ENCODE measurements at places on chromosomes 5 and 9.

DNA sequence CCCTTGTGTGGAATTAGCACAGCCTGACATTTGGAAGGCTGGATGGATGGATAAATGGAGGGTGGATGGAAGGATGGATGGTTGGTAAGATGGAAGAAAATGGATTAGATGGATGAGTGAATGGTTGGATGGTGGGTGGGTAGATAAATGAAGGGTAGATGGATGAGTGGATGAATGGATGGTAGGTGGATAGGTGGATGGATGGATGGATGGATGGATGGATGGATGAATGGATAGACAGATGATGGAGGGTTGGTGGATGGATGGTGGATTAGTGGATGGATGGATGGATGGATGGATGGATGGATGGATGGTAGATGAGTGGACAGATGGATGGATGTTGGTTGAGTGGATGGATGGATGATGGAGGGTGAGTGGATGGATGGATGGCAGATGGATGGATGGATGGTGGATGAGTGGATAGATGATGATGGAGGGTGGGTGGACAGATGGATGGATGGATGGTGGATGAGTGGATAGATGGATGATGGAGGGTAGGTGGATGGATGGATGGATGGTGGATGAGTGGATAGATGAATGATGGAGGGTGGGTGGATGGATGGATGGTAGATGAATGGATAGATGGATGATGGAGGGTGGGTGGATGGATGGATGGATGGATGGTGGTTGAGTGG, 175.6 kb upstream of the PPP1R26 start:
- no peak for DNase-seq

DNA sequence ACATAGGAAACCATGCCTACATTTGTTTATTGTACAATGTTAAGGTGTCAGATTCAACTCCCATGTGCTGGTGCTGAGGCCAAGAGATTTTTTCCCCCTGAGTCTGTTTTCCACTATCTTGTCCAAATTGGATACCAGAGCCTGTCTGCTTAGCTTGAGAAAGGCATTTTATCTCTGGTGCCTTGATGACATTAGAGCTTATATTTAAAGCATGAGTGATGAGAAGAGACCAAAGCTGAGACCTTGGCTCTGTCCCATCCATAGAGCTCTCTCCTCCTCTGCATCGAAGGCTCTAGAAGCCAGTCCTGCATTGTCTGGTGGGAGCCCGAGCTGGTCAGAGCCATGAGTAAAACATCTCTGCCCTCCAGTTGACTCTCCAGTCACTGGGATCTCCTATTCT, 10.4 kb upstream of the PPP2CA start:
- no peak for DNase-seq

DNA sequence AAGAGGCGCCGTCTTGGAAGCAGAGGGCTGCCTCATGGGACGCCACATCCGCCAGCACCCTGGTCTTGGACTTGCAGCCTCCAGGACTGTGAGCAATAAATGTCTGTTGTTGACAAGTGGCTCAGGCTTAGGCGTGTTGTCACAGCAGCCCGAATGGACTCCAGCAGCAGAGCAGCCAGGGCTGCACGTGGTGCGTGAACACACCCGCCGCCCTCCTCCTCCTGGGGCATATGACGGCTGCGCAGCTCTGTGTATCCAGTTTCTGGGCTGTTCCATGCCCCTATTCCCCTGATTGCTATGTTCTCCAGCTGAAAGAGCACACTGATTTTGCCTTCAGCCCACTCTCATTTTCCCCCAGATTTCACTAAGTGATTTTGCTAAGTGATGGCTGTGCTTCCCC, 36.0 kb upstream of the CLPTM1L start:
- DNase-seq = no peak

DNA sequence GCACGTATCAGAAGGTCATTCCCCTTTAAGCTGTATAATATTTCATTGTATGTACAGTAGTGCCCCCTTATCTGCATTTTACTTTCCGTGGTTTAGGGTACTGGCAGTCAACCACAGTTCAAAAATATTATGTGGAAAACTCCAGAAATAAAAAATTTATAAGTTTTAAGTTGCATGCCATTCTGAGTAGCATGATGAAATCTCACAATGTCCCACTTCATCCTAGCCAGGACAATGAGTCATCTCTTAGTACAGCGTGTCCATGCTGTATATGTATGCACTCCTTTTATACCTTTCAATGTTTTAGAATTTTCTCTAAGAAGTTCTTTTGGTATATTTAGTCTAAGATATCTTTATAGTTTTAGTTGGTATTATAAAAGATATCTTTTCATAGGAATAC, 115.0 kb upstream of the HAND1 start:
- no peak for DNase-seq

DNA sequence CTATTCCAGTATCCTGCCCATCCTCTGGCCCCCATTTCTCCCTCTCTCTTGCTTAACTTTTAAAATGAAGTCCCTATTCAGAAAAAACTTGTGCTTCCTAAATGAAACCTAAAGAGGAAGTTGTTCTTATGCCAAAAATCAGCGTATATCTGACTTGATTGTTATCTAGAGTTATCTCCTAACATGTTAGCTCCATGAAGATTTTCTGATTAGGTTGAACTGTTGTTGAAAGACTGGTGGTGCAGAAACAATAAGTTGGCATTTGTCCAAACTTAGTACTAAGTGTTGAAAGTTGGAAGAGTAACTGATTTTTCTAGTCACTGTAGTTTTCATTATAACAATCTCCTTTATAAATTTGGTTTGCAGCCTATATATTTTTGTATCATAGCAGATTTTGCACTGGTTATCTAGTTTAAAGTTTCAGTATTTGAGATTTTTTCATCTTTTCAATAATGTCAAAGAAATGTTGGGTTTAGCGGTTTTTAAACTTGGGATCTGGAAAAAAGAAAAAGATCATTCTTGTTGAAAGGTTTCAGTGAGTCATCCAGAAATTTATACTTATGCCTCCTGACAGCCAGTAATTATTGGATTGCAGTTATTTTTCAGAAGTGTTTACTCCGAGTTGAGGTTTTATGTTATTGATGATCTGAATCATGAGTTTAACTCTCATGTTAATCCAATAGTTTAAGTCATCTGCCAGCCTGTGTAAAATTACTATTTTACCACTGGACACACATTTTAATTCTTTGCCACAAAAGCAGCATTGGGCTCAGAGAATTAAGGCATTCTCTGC, 60.6 kb downstream of the PAM start:
- DNase-seq = no peak

- DNase-seq = no peak
These were observed 32.5 kb upstream of the HMCN2 start for GRCh38 chr9:130232899-130233586.

DNA sequence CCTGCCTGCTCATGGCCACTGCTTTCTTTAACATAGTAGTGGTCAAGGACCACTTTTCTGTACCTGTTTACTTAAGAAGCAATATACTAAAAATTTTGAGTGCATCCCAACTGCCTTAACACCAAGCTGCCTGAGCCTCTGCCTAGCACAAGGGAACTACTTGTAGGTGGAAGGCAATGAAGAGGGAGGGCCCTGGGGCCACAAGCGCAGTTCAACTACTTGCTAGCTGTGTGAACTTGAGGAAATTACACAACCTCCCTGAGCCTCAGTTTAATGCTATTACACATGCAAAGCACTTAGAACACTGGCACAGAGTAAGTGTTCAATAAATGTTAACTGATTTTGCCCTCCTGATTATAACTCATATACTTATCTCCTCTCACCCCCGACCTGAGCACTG, 6.3 kb downstream of the ARL15 start:
- DNase-seq = no peak

- no peak for DNase-seq
These were observed 224.2 kb downstream of the MELK start for GRCh38 chr9:36796671-36797419.

DNA sequence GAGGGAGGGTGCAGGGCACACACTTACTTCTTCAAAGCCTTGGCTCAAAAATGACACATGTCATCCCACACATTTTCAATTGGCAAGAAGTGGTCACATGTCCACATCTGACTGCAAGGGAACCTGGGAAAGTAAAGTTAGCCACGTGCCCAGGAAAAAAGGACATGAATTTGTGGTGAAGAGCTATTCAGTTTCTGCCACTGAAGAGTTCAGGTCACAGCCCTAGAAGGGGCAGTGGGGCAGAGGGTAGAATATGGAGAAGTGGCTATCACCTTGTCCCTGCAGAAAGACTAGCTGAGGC, 1.9 kb upstream of the RGS14 start:
- no peak for DNase-seq

DNA sequence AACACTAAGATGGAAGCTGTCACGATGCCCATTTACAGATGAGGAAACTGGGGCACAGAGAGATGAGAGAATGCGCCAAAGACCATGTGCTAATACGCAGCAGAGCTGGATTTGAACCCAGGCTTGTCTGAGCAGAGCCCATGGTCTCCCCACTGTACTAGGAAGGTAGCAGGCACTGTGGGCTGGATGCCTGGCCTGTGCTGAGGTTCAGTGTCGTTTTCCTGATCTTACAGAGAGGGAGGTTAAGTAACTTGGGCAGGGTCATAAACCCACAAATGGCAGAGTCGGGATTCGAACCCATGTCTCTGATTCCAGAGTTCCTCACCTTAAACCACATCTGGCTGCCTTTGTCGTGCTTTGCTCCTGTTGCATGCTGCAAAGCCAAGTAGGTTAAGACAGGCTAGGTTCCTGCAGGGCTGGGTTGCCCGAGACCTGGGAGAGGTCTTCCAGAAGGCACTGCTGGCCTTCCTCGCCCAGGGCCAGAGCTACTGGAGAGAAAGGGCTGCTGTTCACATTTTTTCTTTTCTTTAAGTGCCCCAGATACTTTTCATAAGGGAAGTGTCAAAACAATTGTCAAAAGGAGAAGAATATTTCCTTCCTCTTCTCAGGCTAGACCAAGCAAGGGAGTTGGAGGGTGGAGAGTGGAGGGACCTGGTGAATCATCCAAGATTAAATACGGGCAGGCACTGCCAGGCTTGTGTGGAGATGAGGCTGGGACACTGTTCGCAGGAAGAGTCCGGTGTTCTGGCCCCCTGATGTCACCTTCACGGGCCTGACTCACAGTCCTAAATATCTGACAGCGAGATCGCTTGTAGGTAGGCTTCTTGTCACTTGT, 3.2 kb downstream of the NEK6 start:
- DNase-seq = no peak

DNA sequence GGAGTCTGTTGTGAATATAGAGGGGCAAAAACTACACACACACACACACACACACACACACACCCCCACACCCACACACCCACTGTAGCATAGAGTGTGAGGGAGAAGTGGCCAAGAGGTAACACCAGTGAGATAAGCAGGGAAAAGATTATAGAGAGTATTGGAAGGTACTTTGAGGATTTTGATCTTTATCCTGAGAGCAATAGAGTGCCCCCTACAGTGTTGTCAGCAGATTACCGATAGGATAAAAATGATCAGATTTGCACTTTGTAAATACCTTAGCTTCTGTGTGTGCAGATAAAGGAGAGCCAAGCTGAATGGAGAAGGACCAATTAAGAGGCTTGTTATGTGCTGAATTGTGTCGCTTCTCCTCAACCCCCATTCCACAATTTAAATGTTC, 32.3 kb downstream of the ERCC6L2 start:
- no peak for DNase-seq

GRCh38 chr5:159286420-159287035, 23.4 kb downstream of the UBLCP1 start:
- no peak for DNase-seq

DNA sequence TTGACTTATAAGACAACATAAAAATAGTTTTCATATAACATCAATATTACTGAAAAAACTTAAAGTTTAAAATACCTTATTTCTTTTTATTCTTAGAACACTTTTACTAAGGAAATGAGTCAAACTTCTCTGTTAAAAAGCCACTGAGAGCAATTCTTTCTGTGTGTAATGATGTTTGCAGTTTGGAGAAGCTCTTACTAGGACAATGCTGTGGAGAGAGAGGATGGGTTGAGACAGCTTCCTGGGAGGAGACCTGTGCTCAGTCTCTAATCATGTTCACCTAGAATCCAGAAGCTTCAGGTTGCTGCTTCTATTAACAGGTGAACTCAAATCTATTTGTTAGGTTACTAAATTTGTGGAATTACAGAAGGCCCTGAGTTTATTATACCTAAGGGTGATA, 198.5 kb downstream of the DNAH5 start:
- no peak for DNase-seq

DNA sequence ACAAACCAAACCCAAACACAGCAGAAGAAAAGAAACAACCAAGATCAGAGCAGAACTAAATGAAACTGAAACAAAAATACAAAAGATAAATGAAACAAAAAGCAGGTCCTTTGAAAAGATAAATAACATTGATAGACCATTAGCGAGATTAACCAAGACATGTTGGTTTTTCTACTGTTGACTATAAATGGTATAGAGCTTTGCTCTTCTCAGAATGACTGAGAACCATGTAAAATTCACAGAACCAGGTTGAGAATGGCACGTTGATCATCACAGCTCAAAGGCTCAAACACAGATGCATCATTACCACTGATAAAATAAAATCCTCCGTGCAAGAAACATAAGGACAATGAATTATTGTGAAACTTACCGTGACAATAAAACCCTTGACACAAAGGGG, 105.2 kb downstream of the MARCHF11 start:
- DNase-seq = no peak

GRCh38 chr5:175015028-175015685, 290.8 kb downstream of the MSX2 start:
- no peak for DNase-seq

GRCh38 chr5:108093186-108093585, 288.7 kb downstream of the FBXL17 start:
- no peak for DNase-seq

GRCh38 chr9:34578241-34579103, 11.1 kb downstream of the CNTFR start:
- DNase-seq = no peak

DNA sequence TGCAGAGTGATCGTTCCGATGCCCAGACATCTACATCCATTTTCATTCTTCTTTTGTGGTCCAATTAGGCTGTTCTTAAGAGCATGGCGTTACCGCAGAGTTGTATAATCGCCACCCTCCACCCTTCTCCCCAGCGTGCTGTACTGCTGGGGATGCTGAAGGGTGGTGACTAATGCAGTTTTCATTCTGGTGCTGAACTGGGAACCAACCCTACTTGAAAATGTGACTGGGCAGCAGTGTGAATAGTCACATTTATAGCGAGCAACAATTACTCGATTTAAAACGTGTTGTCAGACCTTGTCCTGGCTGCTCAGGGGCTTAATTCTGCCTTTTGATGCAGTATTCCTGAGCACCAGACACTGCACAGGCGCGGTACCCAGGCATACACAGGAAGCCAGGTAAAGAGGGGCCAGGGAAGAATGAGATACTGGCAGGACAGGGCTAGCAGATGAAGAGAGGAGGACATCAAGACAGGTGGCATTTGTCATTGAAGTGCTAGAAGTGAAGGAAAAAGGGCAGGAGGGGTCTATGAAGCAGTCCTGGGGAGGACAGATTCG, 719 bp upstream of the ISCA1 start:
- no peak for DNase-seq

All from K562 (cell line).